ENCODE measurements at places on chromosomes 16 and 17.

GRCh38 chr17:35514564-35514963 is 22.9 kb downstream of the SLFN12L start:
- DNase-seq, result no peak

GRCh38 chr17:2058586-2059546 is 4.0 kb downstream of the HIC1 start:
- DNase-seq, result peak; percentile 79

DNA sequence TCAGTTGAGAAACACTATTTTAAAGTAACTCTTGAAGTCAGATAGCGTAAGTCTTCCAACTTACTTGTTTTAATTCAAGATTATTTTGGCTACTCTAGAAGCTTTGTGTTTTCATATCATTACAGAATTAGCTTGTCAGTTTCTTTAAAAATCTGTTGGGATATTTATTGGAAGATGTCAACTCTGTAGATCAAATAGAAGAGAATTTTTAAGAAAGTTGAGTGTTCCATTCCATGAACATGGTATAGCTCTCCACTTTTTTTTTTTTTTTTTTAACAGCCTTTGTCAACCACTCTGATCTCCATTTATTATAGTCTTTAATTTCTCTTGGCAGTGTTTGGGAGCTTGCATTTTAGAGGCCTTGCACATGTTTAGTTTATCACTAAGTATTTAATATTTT is 28.7 kb downstream of the NLK start:
- no peak for DNase-seq

DNA sequence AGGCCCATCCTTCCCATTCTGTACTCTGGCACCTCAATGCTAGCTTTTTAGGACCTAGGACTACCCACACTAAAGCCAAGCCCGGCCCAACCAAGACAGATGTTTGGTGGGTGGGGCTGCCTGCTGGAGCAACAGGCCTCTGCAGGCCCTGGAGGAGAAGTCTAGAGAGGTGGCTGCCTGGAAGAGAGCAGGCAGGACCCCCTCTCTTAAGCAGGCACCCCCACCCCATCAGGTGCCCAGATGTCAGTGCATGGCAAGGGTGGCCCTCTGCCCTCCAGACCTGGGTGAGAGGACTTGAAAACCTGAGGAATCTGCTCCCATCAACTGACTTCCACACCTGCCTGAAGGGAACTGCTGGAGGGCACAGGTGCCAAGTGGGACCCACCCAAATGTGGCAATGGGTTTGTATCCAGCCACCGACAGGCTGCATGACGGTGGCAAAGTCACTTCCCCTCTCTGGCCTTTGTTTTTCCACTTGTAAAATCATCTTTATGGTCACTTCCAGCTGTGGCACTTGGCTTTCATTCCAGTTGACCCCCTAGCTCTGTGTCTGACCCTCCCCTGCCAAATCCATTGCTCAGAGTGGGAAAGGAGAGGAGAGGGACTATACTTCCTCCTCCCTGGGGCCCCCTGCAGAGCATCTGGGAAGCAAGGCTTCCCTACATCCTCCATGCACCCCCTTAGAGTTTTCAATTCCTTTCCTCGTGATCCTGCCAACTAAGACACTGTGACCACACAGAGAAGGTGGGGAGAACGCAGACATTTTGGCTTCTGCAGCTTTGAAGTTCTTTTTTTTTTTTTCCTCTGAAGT is 1.7 kb upstream of the STAT5A start:
- DNase-seq, result peak; percentile 25

DNA sequence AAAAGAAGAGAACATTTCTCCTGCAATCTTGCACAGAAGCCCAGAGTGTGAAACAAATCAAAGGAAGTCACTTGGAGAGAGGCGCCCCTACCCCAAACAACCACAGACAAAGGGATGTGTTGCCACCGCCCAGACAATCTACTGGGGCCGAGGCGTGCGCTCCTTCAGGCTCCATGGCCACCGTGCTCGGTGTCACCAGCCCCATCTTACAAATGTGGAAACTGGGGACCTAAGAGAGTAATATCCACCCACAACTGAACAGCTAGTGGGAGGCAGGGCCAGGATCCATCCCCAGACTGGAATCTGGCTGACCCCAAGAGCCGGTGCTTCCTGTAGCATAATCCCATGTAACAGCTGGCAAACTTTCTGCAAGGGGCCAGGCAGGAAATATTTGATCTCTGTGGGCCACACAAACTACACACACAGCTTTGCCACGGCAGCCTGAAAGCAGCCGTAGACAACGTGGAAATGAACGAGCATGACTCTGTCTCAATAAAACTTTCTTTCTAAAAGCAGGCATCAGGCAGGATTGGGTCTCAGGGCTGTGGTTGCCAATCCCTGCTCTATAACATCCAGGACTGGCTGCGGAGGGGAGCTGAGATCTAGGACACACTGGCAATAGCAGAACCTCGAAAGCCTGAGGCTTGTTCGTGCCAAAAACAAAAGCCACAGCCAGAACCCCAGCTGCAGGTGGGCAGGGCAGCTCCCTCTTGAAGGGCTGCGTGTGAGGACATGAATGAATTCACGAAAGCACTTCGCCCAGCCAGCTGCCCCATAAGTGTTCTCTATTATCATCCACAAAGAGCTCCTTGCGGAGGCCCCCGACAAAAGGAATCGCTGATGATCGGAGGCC is 26.6 kb upstream of the GINS2 start:
- peak; percentile 74 for DNase-seq

GRCh38 chr17:7573324-7574080 is 5.9 kb upstream of the CD68 start:
- DNase-seq, result peak; percentile 88

- DNase-seq, result no peak
These were observed 62.6 kb downstream of the BANP start for GRCh38 chr16:88013766-88014251.

DNA sequence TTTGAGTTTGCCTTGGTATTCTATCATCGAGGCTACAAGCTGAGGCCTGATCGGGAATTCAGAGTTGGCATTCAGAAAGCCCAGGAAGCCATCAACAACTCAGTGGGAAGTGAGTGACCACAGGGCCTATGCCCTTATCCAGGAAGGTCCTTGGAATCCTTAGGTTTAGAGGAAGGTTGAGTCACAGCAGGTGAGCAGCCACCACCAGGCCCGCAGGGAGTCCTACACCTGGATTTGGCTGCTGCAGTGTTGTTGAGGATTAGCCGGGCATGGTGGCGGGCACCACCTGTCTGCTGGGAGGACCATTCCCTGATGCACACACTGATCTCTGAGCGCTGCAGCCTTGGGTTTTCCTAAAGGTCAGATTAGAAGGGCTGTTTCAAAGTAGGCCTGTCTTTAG is 5.2 kb downstream of the ODAD4 start:
- no peak for DNase-seq

GRCh38 chr17:47902039-47902744 is 6.2 kb downstream of the SP2 start:
- no peak for DNase-seq

Data from MV-4-11 (cell line).